Natural killer cell treated with Interleukin-12 subunit alpha and Interleukin-12 subunit beta and Interleukin-15 and Interleukin-18, amount 100 ng/mL, for 72 hours (primary cell): ENCODE measurements at places on chromosomes 13 and 19. TPM values are rescaled to one million over a fixed set of nuclear protein-coding genes. Genes with fewer than 3 reads are reported as not detected.

The MAP4K1 gene
- total RNA-seq, result 318 TPM

The CAPN12 gene
- 10.4 TPM for total RNA-seq

The NLRP4 gene
- total RNA-seq, result not detected

The PRODH2 gene
- total RNA-seq, result not detected

The TLE2 gene
- total RNA-seq, result 1.3 TPM

The SBK3 gene
- not detected for total RNA-seq

The SLC10A2 gene
- total RNA-seq, result not detected

The SBSN gene
- total RNA-seq, result not detected

The ZNF541 gene
- total RNA-seq, result not detected

The LRG1 gene
- 0.36 TPM for total RNA-seq

The APLP1 gene
- 1.9 TPM for total RNA-seq

The GRIN2D gene
- 0.42 TPM for total RNA-seq

The MCEMP1 gene
- not detected for total RNA-seq

The FFAR2 gene
- not detected for total RNA-seq

The IGFL3 gene
- not detected for total RNA-seq

The CCNE1 gene
- 33.2 TPM for total RNA-seq

The EBPL gene
- total RNA-seq, result 39.0 TPM

The SLC8A2 gene
- not detected for total RNA-seq

The TMC4 gene
- not detected for total RNA-seq

The PPM1N gene
- total RNA-seq, result 3.6 TPM

The KBTBD6 gene
- 7.3 TPM for total RNA-seq

The STOML3 gene
- total RNA-seq, result not detected

The FXYD1 gene
- total RNA-seq, result not detected

The ZNF728 gene
- total RNA-seq, result not detected

The ZNF729 gene
- total RNA-seq, result not detected

The CFAP97D2 gene
- total RNA-seq, result not detected

The GPC6 gene
- not detected for total RNA-seq

The TNNI3 gene
- not detected for total RNA-seq

The LGI4 gene
- not detected for total RNA-seq
